Osteoblast (primary cell): ENCODE measurements at places on chromosomes 2 and 18. TPM values are rescaled to one million over a fixed set of nuclear protein-coding genes. Genes with fewer than 3 reads are reported as not detected.

Gene INHA
- under 0.01 and 0.29 TPM in 2 replicates for total RNA-seq

Gene TDRD15
- not detected in 2 replicates for total RNA-seq

Gene C2orf81
- total RNA-seq = 0.72 and 1.5 TPM in 2 replicates

Gene RGPD5
- 28.6 and 29.2 TPM in 2 replicates for total RNA-seq

Gene FBLN7
- 5.3 and 5.8 TPM in 2 replicates for total RNA-seq

Gene ABCB11
- total RNA-seq = under 0.01 TPM in 1 of 2 replicates, not detected in the other

Gene DRC1
- total RNA-seq = under 0.01 and 0.36 TPM in 2 replicates

Gene KIAA2012
- total RNA-seq = under 0.01 TPM in 1 of 2 replicates, not detected in the other

Gene CD8B
- not detected in 2 replicates for total RNA-seq

Gene ERMN
- 1.4 and 2.7 TPM in 2 replicates for total RNA-seq

Gene AQP12A
- total RNA-seq = not detected in 2 replicates

Gene EML6
- total RNA-seq = 0.29 and 1.1 TPM in 2 replicates

Gene IL36A
- total RNA-seq = not detected in 2 replicates

Gene UGT1A10
- not detected in 2 replicates for total RNA-seq

DNA sequence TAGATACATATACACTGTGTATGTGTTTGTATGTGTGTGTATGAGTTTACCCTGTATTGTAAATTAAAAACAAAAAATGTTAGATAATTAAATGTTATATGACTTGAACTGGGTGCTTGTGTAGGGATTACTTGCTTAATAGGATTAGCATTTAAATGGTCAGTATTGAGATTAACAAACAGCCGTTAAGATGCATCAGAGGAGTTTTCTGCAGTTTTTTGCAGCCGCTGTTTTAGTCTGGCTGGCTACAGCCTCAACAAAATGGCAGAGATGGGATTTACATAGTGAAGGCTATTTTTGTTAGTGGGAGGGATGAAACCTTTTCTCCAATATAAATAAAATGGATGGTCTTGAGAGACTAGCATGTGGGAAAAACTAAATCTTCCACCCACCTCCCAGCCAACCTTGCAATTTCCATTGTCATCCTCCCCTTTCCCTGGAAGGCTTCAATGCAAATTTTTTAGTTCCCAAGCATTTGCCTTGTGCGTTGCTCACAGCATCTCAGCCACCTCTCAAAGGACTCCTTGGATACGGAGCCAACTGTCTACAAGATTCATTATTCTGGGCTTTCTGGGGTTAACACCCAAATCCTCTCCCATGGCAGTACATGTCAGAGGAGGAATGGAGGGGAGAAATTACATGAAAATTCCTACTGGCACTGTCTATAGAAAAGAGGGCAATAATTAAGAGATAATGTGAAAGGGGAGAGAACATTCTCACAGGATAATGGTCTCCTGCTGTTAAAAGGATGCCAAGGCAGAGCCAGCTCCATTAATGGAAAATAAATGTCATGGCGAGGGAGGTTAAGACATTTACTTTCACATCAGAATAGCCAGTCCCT is 351.9 kb downstream of the CDH2 start:
- no peak for DNase-seq

- DNase-seq = no peak
These were observed 25.0 kb upstream of the CXXC1 start for GRCh38 chr18:50312296-50313030.

GRCh38 chr2:2405780-2406179 is 74.7 kb upstream of the MYT1L start:
- DNase-seq = no peak

- no peak for DNase-seq
These were observed 165.0 kb downstream of the ANKRD44 start for GRCh38 chr2:197145471-197146056.

DNA sequence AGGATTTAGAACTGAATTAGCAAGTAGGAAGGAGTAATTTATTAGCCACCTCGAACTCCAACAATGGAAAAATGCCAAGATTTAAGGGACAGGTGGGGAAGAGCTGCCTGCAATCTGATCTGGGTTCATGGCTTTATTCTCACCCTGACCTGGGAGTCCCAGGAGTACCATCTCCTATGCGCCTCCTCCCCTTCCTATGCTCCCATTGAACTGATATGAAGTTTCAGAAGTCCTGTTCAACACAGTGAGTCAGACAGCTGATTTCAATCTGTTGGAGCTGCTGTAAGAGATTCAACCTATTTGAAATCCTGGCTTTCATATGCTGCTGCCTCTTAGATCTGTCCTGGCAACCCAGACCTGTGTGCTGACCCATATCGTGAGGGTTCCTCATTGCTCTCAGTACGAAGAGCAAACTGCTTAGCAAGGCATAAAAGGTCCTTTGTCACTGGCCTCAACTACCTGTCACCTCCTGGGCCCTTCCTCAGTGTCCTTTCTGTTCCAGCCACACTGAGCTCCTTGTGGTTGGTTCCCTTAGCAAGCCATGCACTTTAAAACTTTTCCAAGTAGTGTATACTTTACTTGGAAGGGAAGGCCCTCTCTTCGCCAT is 15.9 kb upstream of the CD28 start:
- no peak for DNase-seq

DNA sequence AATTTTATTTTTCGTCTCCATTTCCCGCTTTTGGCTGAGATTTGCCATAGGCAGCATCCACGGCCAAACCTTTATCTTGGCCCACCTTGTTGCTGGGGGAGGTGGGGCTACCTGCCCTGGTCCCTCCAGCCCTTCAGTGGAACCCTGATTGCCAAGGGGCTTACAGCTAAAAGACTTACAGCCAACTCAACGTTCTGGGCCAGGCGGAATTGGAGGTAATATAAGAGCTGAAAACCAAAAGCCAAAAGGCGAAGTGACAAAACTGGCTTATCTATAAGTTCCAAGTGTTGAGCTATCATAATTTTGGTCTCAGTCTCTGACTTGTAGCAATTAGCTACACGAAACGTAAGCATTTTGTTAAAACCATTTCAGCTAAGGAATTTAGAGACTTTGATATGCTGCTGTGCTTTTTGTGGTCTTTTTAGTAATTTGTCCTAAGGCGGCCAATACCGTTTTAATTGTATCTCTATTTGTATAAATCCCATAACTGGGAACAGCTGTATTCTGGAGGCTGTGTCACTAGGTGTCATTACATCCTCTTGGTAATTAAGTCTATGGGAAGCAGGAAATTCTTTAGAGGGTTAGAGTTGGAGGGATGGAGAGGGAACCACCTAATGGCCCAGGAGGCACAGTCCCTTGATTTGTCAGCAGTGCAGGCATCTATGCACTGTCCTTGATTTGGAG is 24.0 kb downstream of the PDCD1 start:
- DNase-seq = no peak

DNA sequence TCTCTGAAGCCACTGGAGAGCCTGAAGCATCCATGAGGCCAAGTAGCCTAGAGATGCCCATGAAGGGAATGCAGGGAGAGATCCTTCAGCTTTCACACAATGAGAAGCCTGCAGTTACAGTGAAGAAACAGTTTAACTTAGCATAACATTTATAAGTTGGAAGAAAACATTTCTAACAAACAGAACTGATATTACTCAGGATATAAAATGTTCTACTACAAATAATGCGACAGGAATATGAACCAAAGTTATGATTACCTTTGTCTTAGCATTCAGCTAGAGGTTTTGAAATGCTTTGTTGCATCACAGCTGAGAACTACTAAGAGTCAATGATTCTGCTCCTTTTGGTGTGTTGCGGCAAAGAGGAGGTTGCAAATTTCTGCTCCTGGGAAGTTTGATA is 6.9 kb upstream of the KYNU start:
- no peak for DNase-seq

DNA sequence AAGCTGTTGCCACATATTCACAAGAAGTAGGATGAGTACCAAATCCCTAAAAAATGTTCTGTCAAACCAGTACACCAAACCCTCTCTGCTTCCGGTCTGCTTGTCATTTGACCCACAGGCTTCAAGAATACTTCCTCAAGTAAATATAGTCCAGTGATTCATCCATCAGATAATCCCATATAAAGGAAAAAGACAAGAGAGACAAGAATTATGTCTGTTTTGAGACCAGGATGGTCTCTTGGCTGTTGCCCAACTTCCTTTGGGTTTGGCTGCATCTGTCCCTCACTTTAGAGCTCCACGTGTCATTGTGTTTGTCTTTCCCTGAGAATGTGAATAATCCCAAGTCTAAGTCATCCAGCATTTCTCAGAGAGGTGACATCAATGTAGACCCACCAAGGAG is 91.5 kb upstream of the NRP2 start:
- DNase-seq = no peak

GRCh38 chr18:79372461-79372860 is 23.3 kb upstream of the NFATC1 start:
- DNase-seq = no peak

- no peak for DNase-seq
These were observed 147.0 kb upstream of the KLHL14 start for GRCh38 chr18:32919799-32920198.

DNA sequence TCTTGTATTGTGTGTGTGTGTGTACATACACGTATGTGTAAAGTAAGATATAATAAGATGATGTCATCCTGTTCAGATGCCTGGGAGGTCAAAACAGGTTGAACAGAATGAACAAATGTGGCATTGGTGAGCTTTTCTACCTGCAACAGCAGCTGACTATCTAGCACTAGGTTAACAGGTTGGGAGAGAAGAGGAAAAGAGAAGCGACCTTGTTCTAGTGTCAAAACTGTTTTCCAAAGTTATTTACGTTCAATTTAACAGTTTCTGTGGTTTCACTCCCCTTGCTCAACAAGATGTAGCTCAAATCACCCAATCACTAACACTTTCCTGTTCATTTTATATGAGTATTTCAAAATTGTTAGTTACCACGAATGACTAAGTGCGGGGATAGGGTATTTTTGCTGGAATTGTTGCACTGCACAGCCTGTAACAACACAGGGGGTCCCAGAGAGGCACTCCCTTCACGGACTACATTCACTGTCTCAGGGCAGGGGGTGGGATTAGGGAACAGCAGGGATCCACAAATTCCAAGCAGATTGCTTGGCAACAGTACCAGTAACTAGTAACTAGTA is 67.5 kb upstream of the DTNB start:
- DNase-seq = no peak

DNA sequence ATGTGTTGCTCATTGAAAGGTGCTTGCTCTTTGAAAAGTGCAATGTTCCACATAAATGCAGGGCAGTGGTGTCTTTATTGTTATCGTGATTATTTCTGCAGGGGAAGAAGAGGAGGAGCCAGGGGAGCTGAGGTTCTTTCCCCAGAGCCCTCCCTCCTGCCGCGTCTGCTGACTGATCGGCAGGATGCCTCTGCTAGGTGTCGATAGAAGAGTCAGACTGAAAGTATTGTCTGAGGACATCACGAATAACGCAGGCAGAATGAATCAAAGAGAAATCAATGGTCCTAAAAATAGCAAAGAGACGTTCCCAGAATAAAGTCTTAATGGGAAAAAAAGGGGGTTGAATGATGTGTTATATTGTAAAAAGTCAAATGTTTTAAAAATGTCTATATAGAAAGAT is 47.4 kb upstream of the SIX3 start:
- no peak for DNase-seq

- no peak for DNase-seq
These were observed 152.5 kb upstream of the APCDD1 start for GRCh38 chr18:10301831-10302483.

DNA sequence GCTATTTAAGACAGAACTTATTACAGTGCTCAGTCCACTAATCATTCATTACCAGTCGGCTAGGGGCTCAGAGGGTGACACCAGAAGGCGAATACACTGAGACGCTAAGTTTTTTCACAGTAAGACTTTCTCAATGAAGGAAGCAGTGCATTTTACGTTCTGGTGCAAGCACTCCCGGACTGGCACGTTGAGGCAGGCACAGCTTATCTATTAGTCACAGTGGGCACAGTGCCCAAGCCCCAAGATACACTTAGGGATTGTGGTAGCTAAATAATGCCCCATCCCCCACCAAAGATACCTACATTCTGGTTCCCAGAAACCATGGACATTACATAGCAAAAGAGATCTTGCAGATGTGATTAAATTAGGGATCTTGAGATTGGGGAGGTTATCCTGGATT is 32.6 kb upstream of the BCL11A start:
- no peak for DNase-seq

GRCh38 chr2:101360232-101360631 is 27.1 kb downstream of the CREG2 start:
- DNase-seq = no peak

- DNase-seq = no peak
These were observed 228.3 kb downstream of the SRBD1 start for GRCh38 chr2:45382744-45383143.

DNA sequence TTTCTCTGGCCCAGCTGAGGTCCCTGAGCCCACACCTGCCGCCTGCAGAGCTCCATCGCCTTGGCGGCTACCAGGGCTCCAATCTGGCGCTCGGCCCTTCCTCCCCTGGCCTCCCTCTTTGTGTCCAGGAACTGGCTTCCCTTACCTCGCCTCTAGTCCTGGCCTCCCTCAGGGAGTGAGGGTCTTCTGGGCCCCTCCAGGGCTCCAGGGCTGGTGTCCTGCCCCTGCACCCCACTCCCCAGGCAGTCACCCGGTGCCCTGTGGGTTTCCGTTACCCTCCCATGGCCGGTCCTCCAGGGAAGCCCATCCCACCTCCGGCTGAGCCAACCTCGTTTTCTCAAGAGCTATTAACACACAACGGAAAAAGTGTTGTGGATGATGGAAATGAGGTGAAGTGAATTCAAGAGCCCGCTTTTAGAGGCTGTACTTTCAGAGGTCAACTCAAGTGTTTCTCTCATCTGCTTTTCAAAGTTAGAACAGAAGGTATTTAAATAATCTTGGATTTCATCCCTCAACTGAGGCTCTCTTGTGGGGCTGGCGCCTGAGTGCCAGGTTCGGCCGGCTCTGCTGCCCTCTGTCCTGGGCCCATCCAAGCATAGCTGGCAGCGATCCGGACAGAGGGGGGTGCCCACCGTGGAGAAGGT is 131.9 kb downstream of the ASB1 start:
- peak; percentile 62 for DNase-seq

DNA sequence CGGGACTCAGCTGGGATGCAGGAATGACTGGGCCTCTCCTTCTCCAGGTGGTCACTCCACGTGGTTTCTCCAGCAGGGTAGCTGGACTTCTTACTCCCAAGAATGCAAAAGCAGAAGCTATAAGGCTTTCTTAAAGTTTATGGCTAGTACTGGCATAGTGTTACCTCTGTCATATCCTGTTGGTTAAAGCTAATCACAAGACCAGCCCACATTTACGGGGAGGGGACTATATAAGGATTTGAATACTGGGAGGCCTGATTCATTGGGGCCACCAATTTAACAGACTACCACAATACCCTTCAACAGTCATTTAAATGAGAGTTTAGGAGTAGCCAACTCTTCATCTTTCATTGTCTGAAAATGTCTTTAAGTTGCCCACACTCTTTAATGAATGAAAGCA is 94.4 kb upstream of the TSPYL6 start:
- no peak for DNase-seq
